Effector memory CD4-positive, alpha-beta T cell (primary cell): ENCODE measurements at places on chromosomes 1 and 21.

DNA sequence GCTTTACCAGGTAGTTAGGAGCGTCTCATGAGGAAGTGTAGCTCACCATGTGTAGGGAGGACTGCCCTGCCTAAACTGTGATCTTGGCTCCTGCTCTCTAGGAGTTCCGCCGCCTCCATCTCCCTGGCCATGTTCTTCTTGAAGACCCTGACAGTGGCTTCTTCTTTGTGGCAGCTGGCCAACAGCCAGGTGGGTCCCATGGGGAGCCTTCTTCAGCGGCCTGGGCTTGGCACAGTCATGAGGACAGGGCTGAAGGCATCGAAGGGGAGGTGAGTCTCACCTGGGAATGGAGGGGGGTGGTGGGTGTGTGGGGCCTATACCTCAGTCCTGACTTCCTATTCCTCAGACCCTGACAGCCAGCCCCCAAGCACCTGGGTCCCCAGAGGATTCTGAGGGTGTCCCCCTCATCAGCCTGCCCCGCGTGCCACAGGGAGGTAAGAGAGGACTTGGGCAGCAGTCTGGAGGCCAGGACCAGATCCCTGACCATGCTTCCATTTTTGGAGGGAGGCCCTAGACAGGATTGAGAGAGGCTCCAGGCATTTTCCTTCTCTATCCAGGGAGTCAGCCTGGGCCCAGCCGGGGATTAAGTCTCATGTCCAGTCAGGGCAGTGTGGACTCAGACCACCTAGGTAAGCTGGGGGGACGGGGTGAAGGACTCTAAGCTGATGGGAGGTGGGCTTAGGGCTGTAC, 21.4 kb downstream of the HYI start:
- no peak for DNase-seq

- DNase-seq, result no peak
Observed at GRCh38 chr1:118217141-118217838, 32.3 kb upstream of the SPAG17 start.

DNA sequence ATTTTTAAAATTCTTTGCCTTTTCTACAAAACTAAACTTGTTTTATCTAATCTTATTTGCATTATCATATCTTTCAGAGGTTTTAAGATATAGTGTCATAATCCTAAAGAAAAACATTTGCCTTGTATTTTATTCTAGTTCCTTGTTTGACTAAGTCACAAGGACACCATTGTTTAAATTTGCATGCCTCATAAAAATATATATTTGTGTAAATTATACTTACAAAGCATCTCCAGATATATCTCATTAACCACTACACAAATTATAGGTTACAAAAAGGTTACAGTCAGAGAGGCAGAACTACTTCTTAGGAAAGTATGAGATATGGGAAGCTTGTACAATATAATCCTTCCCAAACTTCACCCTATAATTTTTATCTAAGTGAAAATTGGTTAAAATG, 4.2 kb upstream of the RGS13 start:
- no peak for DNase-seq

GRCh38 chr1:241630899-241631298, 9.3 kb downstream of the CHML start:
- DNase-seq, result no peak

DNA sequence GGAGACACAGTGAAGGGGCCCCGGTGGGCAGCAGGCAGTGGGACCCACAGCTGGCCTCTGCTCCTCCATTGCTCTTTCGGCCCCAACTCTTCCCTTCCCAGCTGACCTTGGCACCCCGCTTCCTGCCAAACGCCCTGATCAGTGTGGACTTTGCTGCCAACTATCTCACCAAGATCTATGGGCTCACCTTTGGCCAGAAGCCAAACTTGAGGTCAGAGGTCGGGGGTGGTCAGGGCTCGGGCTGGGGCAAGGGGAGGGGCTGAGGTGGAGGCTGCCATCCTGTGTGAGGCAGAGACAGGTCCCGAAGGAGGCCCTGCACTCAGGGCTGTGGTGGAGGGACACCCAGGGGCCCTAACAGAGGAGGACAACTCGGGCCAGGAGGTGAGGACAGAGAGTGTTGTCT, 13.7 kb downstream of the PODN start:
- DNase-seq, result no peak

DNA sequence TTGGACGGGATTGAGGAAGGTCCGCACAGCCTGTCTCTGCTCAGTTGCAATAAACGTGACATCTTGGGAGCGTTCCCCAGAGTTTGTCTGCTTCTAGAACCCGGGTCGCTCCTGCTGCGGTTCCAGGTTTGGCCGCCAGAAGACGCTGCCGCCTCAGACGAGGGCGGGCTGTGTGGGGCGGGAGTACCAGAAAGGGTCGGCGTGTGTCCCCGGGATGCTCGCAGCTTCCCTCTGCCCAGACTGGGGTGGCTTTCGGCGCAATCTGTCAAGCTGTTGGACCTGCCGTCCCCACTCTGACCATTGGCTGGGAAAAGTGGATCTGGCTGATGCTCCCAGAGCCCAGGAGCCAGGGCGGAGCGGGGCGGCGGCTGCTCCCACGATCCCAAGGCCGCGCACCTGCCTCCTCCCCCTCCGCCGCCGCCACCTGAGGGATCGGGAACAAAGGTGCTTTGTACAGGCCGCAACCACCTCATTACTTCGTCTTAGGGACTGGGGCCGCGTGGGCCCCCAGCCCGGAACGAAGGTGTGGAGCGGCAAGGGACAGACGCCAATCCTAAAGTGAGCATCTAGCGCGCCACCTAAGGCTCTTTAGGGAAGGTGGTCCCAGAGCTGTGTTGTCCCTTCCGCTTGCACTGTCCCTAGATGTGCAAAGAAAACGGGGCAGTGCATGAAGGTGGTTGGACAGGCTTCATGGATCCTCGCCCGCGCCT, 683 bp upstream of the EFNA4 start:
- peak; percentile 31 for DNase-seq

DNA sequence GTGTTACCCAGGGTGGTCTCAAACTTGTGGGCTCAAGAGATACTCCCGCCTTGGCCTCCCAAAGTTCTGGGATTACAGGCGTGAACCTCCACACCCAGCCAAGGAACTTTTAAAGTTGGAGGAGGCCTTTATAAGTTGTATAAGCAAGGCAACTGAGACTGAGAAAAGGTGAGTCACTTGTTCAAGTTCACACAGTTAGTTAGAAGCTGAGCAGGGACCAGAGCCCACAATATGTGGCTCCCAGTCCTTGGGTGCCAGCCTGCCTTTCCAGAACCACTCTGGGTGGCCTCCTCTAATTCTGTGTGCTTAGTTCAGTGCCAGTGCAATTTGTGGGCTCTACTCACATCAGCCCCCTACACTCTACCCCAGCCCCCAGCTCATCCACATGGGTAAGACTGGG, 3.7 kb downstream of the RAB25 start:
- no peak for DNase-seq

- DNase-seq, result no peak
Observed at GRCh38 chr1:162701286-162701685, 69.0 kb downstream of the DDR2 start.

- DNase-seq, result no peak
Observed at GRCh38 chr1:159779403-159779851, 1.3 kb upstream of the DUSP23 start.

DNA sequence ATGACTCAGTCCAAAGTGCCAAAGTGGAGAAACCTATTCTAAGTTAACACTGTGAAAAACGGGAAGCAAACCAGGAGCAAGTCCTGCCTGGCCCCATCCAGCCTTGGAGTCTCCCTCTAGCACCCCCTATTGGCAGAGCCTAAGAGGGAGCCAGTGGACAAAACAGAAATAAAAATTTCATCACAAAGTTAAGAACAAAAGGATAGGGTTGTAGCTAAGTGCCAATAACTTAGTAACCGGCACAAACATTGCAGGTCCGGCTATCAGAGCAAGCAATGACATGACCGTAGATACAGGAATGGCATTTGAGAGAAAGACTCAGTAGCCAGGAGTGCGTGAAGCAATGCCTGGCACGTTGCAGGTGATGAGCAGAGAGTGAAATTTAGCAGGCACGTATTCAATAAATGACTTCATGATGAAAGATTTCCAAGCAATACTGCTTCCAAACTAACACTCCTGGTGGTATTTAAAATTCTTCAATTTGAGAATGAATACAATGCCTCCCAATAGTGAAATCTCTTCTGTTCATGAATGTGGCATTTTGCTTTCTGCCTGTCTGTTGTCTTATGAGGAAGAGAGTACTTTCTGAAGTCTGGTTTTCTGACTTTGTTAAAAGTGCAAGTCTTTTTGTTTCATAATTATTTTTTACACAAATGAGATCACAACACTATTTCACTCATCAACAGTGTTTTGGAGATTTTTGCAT, 391.0 kb downstream of the OMA1 start:
- DNase-seq, result no peak

- peak; percentile 57 for DNase-seq
Observed at GRCh38 chr1:228166170-228166936, 749 bp downstream of the IBA57 start.

DNA sequence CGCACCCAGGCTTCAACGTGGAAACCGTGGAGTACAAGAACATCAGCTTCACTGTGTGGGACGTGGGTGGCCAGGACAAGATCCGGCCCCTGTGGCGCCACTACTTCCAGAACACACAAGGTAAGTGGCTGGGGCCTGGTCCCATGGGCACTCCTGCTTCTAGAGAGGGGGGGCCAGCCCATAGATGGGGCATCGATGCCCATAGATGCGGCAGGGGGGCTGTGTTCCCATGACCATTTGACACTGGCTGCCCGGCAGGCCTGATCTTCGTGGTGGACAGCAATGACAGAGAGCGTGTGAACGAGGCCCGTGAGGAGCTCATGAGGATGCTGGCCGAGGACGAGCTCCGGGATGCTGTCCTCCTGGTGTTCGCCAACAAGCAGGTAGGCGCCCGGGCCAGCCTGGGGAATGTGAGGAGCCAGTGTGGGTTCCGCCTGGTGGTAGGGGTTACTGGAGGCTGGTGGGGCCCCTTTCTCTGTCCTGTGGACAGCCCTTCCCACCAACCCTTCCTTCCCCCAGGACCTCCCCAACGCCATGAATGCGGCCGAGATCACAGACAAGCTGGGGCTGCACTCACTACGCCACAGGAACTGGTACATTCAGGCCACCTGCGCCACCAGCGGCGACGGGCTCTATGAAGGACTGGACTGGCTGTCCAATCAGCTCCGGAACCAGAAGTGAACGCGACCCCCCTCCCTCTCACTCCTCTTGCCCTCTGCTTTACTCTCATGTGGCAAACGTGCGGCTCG, 5.6 kb downstream of the C1orf35 start:
- DNase-seq, result no peak

- DNase-seq, result no peak
Observed at GRCh38 chr1:17282836-17283235, 25.2 kb upstream of the PADI4 start.

GRCh38 chr1:25445993-25446538, 15.4 kb downstream of the MACO1 start:
- DNase-seq, result no peak

DNA sequence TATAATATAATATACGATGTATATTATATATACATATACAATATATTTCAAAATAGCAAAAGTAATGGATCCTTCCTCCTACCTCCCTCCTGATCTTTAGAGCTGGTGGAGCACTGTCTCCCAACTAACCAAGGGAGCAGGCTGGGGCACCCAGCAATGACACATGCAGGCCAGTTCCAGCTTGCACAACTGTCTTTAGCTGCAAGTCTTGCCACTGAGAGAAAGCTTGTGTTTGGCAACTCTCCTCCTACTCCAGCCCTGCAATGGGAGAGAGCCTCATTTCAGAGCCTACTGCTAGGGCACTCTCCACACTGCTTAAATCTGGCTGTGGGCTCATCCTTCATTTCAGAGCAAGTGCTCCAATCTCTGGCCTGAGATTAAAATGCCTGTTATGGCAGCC, 469.8 kb upstream of the OLFM3 start:
- DNase-seq, result no peak

DNA sequence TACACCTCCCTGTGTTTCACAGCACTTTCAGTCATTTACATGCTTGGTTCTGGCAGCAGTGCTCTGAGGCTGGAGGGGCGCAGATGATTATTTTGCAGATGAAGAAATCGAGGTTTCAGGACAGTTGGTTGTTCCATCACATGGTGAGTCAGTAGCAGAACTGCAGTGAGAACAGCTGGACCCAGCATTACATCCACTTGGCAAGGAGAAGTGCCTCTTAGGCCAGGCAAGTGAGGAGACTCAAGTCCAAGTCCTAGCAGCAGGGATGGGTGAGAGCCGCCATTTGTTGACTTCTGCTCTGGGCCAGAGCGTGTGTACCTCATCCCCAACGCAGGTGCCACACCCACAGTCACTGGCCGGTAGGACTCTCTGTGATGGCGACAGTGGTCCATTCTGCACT, 26.8 kb upstream of the EPHA8 start:
- no peak for DNase-seq

GRCh38 chr1:25050165-25050564, 120.1 kb upstream of the RUNX3 start:
- DNase-seq, result no peak

- DNase-seq, result no peak
Observed at GRCh38 chr1:4971666-4972065, 317.3 kb downstream of the AJAP1 start.

- no peak for DNase-seq
Observed at GRCh38 chr1:204751883-204752687, 66.5 kb upstream of the LRRN2 start.

DNA sequence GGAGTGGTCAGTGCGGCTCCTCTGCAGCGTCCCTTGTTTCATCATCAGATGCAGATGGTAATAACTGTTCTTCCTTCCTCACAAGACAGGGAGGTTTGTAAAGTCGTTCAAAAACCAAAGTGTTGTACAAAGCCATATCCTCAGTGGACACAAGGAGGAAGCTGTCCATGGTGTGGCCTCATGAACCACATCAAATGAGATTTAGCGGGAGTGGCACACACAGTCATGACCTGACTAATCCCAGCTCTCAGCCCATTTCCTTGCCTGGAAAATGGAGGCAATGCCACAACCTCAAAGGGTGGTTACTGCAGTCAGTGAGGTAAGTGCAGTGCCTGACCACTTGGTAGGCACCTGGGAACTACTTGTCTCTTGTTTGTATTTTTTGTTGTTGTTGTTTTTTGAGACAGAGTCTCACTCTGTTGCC, 13.4 kb downstream of the ENTREP3 start:
- DNase-seq, result no peak

DNA sequence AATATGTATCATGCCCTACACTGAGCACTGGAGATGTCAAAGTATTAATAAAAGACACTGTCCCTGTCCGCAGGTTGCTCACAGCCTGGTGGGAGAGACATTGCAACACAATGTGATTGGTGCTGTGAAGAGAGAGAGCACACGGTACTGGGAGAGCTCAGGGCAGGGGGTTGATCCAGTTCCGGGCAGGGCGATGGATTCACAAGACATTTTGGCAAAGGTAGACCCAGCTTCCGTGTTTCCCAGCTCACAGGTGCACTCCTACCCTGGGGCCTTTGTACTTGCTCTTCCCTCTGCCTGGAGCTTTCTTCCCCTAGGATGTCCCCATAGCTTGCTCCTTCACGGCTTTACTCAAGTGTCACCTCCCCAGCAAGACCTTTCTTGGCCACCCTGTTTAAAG, 1.4 kb downstream of the PLA2G5 start:
- no peak for DNase-seq
